ENCODE measurements at places on chromosomes 5 and 9.

DNA sequence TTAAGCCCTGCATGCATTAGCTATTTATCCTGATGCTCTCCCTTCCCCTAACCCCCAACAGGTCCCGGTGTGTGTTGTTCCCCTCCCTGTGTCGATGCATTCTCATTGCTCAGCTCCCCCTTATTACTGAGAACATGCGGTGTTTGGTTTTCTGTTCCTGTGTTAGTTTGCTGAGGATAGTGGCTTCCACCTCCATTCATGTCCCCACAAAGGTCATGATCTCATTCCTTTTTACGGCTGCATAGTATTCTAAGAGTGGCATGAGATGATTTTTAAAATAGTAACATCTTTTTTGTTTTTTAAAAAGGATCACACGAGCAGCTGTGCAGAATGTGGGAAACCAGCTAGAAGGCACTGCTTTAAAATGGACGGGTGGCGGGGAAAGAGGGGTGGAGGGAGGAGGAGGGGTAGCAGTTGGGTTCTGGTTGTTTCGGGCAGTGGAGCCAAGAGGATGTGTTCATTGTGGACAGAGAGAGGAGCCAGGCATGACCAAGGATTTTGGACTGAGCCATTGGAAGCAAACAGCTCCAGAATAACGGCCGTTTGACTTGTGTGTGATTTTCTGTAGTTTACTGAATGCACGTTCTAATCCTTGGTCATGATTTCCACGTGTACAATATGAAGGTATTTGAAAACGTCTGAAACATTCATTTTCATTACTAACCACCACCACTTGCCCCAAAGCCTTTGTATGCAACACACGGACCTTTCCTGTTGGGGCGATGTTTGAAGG is 1.7 kb upstream of the TENT4A start:
- peak; percentile 78 for DNase-seq

DNA sequence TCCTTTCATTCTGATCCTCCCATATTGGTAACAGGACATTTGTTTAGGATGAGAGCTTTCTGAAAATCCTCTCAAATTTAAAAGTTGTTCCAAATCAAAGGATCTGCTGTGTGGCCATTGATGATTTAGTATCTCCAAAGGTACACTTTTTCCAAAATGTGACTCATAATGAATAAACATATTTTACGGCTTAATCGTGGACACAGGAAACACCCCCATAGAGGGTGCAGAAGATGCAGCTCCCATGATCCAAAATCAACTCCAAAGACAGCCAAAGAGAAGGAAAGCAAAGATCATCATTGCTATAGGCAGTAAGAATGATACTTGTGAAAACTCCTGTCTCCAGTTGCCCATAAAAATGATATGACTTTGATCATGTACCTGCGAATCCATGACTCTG is 239.7 kb downstream of the PIK3R1 start:
- no peak for DNase-seq

- DNase-seq = no peak
These were observed 28.4 kb downstream of the CSF1R start for GRCh38 chr5:150057996-150058395.

- no peak for DNase-seq
These were observed 27.9 kb downstream of the AGTPBP1 start for GRCh38 chr9:85713897-85714296.

DNA sequence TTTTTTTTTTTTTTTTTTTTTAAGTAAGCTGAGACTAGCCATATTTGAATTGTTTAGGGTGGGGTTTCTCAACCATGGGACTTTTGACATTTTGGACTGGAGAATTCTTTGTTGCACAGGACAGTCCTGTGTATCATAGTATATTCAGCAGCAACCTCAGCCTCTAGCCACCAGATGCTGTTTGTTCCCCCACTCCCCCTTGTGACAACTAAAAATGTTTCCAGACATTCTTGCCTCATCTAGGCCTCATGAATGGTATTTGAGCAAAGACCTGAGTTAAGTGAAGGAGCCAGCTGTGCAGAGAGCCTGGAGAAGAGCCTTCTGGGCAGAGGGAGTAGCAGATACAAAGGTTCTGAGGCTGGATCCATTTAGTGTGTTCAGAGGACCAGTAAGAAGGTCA is 155.9 kb downstream of the SGCD start:
- DNase-seq = no peak

GRCh38 chr9:34552986-34553385 is 30.2 kb upstream of the ENHO start:
- DNase-seq = no peak

DNA sequence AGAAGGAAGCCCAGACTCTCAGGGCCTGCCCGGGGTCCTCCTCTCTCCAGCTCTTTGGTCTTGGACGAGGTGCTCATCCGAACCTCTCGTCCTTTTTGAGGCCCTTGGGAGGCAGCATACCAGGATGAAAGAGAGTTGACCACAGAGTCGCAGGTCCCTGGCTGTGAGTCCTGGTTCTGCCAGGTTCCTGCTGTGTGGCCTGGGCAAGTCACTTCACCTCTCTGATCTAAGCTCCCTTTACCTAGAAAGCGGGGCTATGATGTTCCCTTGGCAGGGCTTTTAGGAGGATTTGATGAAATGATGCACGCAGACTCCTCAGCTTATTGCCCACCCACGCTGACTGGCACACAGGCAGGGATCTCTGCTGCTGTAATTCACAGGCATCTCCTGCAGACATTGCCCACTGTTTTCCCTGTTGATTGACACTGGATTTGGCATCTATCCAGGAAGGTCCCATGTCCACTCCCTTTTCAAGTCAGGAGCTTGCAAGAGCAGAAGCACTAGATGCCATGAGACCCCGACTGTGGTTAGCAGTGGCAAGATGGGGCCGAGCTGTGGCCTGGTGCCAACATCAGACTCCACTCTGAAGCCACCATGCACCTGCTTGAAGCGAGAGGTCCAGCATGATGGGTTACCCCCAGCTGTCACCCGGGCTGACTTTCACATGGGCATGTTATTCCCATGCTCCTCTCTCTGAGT is 71.5 kb downstream of the MACROH2A1 start:
- DNase-seq = no peak

GRCh38 chr5:138966236-138966985 is 91.3 kb upstream of the LRRTM2 start:
- DNase-seq = no peak

- DNase-seq = no peak
These were observed 251.2 kb downstream of the CHSY3 start for GRCh38 chr5:130155345-130156011.

- no peak for DNase-seq
These were observed 272.7 kb upstream of the PANK3 start for GRCh38 chr5:168851902-168852321.

DNA sequence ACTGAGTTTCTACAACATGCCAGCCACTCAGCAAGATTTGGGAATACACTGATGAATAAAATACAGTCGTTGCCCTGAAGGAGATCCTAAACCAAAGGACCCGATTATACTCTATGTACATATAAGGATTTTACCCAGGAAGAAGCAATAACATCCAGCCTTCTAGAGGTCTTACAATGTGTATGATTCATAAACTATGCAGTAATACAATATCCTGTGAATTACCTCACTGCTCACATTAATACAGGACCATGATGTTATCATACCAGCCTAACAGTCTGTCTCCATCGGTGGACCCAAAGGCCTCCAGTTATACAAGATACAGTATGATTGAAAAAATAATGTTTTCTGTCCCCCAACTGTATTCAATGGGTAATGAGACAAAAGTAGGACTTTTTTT is 310.5 kb upstream of the TRPM3 start:
- DNase-seq = peak; percentile 24

GRCh38 chr5:176633598-176633997 is 3.1 kb downstream of the EIF4E1B start:
- DNase-seq = no peak

- no peak for DNase-seq
These were observed 318.7 kb downstream of the TLE1 start for GRCh38 chr9:81370650-81371049.

DNA sequence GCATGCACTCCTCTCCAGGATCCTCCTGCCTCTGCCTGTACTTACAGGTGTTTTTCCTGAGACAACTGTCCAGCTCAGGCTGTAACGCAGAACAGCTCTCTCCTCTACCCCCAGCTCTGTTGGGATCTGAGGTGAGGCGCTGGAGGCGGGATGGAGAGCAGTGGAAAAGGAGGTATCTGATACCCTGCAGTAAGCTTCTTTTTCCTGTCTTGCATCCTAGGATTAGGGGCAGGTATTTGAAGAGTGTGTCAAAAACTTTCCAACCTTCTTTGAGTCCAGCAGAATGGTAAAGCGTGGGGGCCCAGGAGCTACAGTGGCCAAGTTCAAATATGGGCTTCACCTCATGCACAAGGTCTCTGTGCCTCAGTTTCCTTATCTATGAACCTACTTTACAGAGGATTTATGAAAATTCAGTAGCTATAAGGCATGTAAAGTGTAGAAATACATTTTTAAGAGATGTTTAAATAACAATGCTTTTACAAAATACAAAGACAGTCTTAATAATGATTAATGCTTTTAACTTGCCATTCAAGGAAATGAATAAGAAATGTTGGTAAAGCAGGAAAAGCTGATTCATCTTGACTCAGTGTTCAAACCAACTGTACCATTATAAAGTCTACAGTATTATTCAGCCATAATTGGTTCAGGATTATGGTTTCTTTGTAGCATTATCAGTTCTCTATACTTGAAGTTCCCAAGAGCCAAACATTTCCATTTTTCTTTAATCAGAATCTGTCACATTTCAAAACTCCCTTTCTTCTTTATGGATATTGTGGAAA is 26.1 kb downstream of the MAP1B start:
- peak; percentile 61 for DNase-seq

DNA sequence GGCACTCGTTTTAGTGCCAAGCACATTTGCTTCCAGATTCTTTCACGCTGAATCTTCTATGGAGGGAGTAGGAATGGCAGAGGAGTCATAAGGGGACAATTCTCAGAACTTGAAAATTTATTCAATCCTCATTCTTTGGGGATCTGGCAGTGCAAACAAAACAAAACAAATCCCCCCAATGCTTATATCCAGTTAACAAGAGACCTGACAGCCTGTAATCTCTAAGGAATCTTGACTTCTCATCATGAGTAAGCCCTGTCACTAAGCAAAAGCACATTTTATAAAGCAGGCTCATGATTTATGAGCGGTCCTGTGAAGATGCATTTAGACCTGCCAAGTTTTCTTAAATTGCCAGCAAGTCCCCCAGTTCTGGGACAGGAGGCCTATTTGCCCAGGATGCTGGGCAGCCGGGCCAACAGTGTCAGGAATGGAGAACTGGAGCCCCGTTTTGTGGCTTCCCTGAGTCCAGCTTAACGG is 513.9 kb downstream of the CTNND2 start:
- DNase-seq = peak; percentile 92

DNA sequence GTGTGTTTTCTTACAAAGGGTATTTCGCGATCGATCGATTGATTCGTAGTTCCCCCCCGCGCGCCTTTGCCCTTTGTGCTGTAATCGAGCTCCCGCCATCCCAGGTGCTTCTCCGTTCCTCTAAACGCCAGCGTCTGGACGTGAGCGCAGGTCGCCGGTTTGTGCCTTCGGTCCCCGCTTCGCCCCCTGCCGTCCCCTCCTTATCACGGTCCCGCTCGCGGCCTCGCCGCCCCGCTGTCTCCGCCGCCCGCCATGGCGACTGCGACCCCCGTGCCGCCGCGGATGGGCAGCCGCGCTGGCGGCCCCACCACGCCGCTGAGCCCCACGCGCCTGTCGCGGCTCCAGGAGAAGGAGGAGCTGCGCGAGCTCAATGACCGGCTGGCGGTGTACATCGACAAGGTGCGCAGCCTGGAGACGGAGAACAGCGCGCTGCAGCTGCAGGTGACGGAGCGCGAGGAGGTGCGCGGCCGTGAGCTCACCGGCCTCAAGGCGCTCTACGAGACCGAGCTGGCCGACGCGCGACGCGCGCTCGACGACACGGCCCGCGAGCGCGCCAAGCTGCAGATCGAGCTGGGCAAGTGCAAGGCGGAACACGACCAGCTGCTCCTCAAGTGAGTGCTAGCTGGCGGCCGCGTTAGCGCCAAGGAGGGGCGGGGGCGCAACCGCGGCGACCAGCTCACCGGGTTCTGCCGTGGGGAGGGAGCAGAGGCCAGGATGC is 480 bp downstream of the LMNB1 start:
- DNase-seq = no peak

GRCh38 chr5:67077296-67077695 is 119.3 kb downstream of the CD180 start:
- no peak for DNase-seq
